ENCODE measurements at places on chromosomes 6 and 20.

DNA sequence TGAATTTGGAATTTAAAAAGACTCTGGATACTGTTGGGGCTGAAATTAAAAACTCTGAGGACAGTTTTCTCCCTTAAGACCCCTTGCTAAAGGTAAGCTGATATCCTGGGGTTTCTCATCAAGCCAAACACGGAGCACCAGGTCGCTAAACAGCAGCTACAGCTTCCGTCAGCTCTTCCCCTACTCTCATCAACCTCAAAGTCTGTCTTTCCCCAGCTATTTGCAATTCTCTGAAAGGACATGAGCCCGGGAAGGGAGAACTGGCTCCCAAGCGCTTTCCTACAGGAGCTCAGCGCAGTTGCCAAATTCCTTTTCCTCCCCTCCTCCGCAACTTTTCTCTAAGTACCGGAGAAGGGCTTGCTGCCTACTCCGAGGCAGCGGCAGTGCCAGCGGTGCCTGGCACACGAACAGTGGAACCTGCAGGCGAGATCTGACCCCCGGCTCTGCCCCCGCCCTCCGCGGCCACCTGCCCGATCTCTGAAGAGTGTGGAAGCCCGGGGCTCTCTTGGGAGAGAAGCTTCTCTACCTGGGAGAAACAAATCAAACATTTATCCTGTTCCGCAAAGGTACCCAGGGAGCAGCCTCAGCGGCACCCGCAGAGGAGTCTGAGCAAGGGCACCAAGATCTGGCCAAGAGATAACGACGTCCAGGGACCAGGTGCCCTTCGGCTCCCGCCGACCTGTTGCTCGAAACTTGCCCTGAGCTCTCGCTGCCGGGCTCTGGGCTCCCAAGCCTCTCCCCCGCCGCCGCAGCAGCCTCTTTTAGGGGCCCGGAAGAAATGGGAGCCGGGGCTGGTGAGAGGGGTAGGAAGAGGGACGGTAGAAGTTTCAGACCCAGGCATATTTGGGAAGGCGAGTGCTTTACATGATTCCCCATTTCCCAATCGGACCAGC lies 2.2 kb downstream of the CBLN4 start:
- no peak for DNase-seq

- DNase-seq = no peak
Measured at GRCh38 chr6:132865829-132866228, 51.5 kb downstream of the RPS12 start.

DNA sequence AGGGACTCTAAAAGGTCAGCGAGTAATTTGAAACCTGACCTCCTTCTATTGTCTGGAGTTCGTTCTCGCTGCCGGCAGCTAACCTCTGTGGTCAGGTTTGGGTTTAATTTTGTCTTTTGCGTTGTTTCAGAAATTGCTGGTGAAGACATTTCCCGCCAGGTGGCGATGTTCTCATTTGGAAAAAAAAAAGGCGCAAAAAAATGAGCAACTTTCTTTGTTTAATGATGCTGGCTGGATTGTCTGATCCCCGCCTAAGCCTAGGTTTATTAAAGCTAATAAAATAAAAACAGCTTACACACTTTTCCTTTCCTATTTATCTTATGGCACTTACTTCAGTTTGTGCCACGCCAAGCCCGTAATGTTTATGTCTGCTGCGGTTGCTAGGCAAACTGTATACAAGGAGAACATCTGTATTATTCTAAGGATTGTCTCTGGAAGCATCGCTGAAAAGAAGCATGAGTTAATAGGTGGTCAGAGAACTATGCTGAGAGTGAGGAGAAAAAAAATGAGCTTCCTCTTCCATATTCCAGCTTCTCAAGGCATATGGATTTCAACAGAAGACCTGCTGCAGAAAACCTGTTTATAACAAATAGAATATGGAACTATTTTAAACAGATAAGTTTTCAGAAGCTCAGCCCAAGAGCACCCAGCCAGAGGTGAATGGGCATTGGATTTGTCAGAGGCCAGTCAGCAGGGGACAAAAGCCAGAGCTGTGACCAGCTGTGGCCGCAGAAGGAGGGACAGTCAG lies 205.7 kb downstream of the DOK5 start:
- no peak for DNase-seq

GRCh38 chr20:14569641-14570040 lies 232.2 kb upstream of the FLRT3 start:
- DNase-seq = no peak

- no peak for DNase-seq
Measured at GRCh38 chr20:63822276-63822696, 8.8 kb downstream of the ZBTB46 start.

- no peak for DNase-seq
Measured at GRCh38 chr20:33709398-33709797, 10.7 kb downstream of the PXMP4 start.

All from NCI-H2029 (cell line).